Adrenal gland (tissue), 19 donors: ENCODE measurements at places on chromosomes 2 and 18. TPM values are rescaled to one million over a fixed set of nuclear protein-coding genes. Genes with fewer than 3 reads are reported as not detected.

GRCh38 chr2:127859712-127860085 is 1.7 kb upstream of the POLR2D start:
- no peak overlapping the region for H3K4me3 ChIP-seq
- H3K36me3 ChIP-seq = peaks cover 17% of the 10 kb centered on the region
- no peak overlapping the region for H3K27ac ChIP-seq
- peak; percentile 55 for DNase-seq

DNA sequence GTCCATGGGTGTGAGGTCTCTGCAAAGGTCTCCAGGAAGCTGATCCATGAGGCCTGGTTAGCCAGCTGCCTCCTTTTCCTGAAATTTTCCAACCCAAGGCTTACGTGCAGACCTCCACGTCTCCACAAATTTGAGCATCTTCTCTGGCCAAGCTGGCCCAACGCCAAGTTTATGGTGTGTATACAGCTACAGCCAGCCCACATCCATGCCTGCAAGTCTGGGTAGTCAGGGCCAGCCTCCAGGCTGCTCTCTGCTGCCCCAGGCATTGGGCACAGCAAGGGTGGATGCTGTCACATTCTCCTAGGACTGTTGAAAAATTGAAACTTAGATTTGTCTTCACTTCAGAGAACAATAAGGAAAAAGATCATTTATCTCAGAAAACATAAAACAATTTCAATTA is 525.5 kb upstream of the CHAC2 start:
- H3K36me3 ChIP-seq = no peaks in the 10 kb centered on the region
- H3K4me1 ChIP-seq = no peaks in the 10 kb centered on the region
- no peak for DNase-seq
- no peaks in the 10 kb centered on the region for H3K27me3 ChIP-seq
- no peak overlapping the region for H3K4me3 ChIP-seq
- no peak overlapping the region for H3K27ac ChIP-seq

GRCh38 chr2:26605195-26605998 is 35.8 kb downstream of the CIB4 start:
- DNase-seq = peak; percentile 70
- H3K27me3 ChIP-seq = no peaks in the 10 kb centered on the region
- H3K27ac ChIP-seq = peak overlapping the region; percentile 87
- no peaks in the 10 kb centered on the region for H3K36me3 ChIP-seq
- H3K4me3 ChIP-seq = no peak overlapping the region

The GREB1 gene
- total RNA-seq = 26.2 TPM

The GAL3ST2 gene
- total RNA-seq = 0.32 TPM

The SLC4A5 gene
- total RNA-seq = 0.74 TPM
